ENCODE measurements at places on chromosomes 4 and X.

DNA sequence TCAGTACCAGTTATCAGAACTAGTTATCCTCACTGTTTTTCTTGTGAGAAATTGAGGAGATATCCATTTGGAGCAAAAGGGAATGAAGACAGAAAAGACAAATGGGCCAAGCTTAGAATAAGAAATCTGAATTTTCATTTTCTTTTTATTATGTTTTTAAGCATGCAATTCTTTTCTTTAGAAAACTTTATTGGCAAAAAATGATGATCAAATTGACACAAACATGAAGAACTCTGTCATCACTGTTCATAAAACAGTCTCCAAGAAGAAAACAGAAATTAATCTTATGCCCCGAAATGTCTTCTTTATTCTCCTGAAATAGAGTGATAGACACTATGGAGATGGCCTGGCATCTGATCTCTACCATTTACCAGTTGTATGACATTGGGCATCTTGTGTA, 139.0 kb downstream of the ARHGAP24 start:
- DNase-seq, result no peak

DNA sequence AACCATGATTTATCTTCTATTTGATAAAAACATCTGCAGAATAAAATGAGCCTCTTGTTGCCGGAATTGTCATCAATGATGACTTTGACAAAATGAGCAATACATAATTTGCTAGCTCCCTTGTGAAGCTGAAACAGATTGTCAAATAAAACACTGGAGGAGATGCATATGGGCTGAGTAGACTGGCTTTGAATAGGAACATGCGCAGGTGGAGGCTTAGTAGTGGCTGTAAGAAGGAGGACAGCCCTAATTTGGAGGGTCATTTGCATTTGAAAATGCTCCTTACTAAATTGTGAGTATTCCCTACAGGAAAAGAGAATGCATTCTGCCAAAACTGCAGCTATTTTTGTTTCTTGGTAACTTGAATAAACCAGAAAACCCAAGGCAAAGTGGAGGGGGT, 329.1 kb downstream of the PPARGC1A start:
- DNase-seq, result no peak

- DNase-seq, result no peak
Measured at GRCh38 chr4:177315767-177316464, 6.2 kb downstream of the NEIL3 start.

DNA sequence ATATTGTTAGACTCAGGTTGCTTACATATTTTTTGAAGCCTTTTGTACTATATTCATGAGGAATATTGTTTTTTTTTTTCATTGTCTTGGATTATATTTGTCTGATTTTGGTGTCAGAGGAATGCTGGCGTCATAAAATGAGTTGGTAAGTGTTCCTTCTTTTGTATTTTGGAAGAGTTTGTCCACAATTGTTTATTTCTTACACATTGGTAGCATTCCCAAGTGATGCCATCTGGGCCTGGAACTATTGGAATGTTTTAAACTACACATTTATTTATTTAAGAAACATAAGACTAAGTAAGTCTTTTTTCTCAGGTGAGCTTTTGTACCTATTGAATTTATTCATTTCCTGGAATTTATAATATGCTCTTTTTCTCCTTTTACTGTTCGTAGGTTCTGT, 107.6 kb downstream of the LARP1B start:
- no peak for DNase-seq
